ENCODE measurements at places on chromosomes 4 and X.
A peak's percentile ranks its signal among the peaks of the same experiment; 100 is the strongest.

DNA sequence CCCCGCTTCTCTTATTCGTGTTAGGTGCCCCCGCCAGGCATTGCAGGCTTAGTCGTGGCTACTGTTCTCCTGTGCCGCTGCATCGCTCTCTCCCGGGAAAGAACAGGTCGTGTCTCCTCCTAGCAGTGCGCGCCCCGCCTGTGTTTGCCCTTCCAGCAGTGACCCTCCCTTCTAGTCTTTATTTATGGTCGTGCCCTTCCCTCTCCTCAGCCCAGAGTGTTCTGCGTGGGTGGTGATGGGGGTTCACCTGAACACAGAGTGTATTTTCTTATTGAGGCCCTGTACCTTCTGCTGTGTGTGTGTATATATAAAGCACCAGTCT lies 15.2 kb downstream of the USP11 start:
- no peak for DNase-seq

GRCh38 chr4:7910263-7910896 lies 29.3 kb downstream of the AFAP1 start:
- DNase-seq, result no peak

GRCh38 chrX:99271641-99272040 lies 1138.4 kb downstream of the PCDH19 start:
- DNase-seq, result no peak

- DNase-seq, result peak; percentile 16
These were observed 1.0 kb downstream of the SHISA3 start for GRCh38 chr4:42398171-42398870.

- no peak for DNase-seq
These were observed 782.8 kb downstream of the RAB28 start for GRCh38 chr4:12701384-12701783.

DNA sequence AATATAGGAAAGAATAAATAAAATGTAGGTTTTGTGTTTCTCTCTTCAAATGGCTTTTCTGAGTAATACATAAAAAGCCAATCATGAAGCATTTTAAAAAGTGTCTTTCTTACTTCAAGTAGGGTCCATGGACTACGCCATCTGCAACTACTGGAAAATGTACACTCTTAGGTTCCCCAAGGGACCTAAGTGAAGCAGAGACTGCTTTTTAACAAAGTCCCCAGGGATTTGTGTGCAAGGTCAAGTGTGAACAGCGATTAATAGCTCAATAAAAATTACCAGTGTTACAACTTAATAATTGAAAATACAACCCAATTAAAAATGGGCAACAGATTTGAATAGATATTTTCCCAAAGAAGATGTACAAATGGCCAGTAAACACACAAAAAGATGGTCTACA lies 84.9 kb downstream of the ARHGAP6 start:
- DNase-seq, result no peak

DNA sequence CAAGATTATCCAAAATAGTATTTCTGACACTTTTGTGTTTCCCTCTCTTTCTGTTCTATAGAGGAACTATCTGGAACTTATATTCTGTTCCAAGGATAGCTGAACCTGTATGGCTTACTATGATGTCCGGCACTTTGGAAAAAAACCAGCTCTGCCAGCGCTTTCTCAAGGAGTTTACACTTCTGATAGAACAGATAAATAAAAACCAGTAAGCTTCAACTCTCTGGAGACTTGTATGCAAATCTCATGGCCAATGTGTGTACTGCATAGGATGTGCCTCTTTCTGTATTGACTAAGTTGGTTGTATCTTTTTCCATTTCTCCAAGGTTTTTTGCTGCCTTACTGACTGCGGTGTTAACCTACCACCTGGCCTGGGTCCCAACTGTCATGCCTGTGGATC lies 92.5 kb downstream of the FNIP2 start:
- no peak for DNase-seq

- DNase-seq, result no peak
These were observed 149.2 kb downstream of the BCOR start for GRCh38 chrX:39948582-39948981.

GRCh38 chrX:43910012-43910411 lies 27.8 kb upstream of the MAOB start:
- no peak for DNase-seq

DNA sequence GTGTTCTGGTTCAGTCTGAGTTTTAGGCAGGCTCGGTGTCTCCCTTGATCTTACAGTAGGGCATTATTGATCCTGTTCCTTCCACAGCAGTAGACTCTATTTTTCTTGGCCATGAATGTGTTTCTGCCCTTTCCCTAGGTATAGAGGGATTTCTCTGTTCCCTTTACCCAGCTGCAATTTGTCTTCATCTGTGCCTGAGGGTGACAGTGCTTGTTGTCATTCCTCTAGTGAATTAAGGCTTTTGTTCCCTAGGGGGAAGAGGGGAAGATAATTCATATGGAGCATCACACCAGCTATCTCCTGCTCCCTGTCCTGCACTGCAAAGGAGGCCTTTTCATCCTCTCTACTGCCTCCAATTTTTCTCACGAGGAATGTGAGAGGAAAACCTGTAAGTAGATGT lies 39.7 kb upstream of the CXorf51A start:
- no peak for DNase-seq

GRCh38 chr4:52979020-52979419 lies 116.9 kb downstream of the RASL11B start:
- DNase-seq, result no peak

DNA sequence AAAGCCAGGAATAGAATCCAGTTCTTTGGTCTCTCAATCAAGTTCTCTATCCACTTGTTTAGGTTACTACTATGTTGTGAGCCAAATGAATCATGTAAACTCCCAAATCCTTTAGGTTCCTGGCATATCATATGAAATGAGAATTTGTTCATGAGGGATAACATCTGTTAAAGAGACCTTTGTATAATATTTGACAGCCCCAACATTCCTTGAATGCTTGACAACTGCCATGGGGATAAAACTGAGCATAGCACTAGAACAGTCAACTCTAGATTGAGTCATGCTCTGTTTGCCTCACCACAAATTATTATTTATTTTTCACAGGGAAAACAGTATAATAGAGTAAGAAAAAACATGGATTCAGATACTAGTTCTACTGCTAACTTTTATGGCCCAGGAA lies 93.3 kb downstream of the NAA11 start:
- DNase-seq, result no peak

- DNase-seq, result no peak
These were observed 221.8 kb upstream of the IGFBP7 start for GRCh38 chr4:57331959-57332358.

DNA sequence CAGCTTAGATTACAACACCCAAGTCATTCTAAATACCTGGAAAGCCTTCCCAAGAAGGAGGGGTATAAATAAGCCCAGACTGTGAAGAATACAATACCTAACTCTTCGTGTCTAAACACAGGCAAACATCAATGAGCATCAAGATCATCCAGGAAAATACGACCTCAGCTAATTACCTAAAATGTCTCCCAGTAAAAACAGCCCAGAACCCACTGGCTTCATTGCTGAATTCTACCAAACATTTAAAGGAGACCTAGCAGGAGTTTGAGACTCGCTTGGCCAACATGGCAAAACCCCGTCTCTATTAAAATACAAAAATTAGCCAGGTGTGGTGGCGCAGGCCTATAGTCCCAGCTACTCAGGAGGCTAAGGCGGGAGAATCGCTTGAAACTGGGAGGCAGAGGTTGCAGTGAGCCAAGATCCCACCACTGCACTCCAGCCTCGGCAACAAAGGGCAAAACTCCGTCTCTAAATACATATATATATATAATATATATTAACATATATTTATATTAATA lies 19.1 kb upstream of the HSFX4 start:
- DNase-seq, result no peak

DNA sequence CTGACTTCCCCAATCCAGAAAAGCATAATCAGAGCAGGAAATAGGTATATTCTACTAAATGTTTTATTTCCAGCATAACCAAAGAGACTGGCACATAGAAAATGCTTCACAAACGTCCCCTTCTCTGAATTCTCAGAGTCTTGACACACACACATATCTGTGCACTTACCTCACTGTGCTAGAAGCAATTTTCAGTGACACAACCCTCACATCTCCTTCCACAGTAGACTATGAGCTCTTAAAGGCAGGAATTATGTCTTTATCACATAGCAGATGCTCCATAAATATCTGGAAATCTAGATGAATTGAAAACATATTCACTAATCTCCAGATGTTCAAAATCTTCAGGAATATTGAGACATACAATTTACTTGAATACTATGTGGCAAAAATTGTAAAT lies 5.9 kb downstream of the SOWAHB start:
- no peak for DNase-seq

GRCh38 chr4:25080571-25080970 lies 49.8 kb upstream of the LGI2 start:
- DNase-seq, result no peak

GRCh38 chrX:51891821-51892551 lies 1.4 kb upstream of the MAGED1 start:
- no peak for DNase-seq

DNA sequence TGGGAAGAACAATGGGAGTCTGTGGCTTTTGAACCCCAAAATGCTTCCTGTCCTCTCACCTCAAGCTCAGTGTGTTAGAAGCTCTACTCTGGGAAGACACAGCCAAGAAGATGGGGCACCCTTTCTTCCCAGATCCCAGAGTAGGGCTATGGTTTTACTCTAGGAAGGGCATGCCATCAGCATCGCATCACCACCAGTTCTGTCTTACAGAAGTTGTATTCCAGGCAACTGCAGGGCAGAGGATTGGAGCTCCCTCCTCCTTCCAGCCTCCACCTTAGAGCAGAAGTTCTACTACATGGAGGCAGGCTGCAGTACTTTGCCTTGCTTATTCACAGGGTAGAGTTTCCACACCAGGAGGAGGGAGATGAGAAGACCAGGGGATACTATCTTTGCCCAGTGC lies 18.1 kb upstream of the ZFX start:
- no peak for DNase-seq

DNA sequence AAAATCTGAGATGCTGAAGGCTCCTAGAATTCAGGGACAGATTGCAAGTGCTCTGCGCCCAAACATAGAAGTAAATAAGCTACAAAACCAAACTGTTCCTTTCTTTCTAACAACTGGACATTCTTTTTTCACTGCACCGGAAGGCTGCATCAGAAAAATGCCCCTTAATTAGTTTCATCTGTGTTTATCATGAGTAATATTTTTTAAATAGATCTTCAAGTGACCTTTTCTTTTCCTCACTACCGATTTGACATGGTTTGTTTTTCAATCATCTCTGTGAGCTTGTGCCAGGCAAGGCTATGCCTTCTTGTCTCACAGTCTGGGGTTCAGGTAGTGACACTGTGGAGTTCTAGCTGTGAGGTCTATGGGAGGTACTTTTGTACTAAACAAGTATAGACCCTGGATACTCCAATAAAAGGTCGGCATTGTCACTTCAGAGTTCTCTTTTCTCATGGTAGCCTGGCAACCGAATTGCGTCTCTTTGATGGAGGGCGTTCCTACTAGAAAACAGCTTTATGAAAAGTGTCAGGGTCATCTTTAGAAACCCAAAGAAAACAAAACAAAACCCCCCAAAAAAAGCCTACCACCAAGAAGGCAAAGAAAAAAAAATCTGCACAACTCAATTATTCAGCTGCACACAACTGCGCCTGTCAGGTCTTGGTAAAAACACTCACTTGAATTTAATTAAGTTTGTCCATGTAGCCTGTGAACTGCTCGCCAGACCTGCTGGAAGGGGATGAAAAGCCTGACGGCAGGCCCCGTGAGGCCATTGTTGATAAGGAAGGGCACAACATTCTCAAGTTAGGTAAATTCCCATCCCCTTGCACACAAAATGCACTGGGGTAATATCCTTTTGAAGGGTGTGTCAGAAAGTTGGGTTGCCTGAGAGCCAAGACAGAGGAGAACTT lies 22.8 kb upstream of the ADAMTS3 start:
- DNase-seq, result no peak

DNA sequence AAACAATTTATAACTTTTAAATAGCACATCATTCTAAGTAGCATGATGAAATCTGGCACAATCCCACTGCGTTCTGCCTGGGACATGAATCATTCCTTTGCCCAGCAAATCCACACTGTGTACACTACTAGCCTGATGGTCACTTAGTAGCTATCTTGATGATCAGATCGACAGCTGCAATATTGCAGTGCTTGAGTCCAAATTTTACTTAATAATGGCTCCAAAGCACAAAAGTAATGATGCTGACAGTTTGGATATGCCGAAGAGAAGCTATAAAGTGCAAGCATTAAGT lies 86.6 kb upstream of the NPNT start:
- no peak for DNase-seq

GRCh38 chrX:110241816-110242215 lies 76.1 kb downstream of the AMMECR1 start:
- no peak for DNase-seq

- no peak for DNase-seq
These were observed 13.8 kb downstream of the RBM10 start for GRCh38 chrX:47158781-47159180.

DNA sequence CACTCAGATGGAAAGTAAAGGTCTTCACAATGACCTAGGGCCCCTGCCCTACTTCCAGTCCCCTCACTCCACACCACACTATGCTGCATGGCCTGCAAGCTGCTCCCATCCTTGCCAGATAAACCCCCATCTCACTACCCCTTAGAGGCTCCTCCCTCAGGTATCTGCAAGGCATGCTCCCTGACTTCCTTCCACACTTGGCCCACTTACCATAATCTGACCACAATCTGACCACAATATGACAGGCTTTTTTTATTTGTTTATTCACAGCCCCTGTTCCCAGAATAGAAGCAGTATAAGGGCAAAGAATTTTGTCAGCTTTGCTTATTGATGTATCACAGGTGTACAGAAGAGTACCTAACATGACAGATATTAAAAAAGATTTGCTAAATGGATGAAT lies 124.7 kb downstream of the CAMK2D start:
- peak; percentile 15 for DNase-seq

All from activated CD8-positive, alpha-beta memory T cell treated with anti-CD3 and anti-CD28 coated beads, Interleukin-2, amount 50 U/mL, for 4 hours (primary cell).